Pulmonary artery endothelial cell (primary cell): ENCODE measurements at places on chromosomes 4 and X. TPM values are rescaled to one million over a fixed set of nuclear protein-coding genes. Genes with fewer than 3 reads are reported as not detected.

DNA sequence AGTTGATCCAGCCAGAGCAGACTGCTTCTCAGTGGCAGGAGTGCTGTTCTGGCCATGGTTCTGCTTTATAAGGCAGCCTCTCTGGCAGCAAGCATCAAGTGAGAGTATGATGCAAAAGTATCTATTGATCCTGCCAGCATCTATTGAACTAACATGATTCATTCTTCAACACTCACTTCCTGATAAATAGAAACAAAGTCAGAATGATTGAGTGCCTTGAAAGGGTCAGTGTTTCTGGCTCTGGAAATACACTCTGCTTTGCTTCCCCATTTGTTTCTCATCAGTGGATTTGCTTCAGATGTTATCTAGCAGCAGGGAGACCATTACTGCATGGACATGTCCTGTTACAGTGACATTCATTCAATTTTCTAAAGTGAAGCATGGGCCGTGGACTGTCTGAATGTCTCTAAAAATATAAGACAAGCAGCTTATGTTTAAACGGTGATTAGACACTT lies 66.2 kb upstream of the FRAS1 start:
- DNase-seq = no peak

DNA sequence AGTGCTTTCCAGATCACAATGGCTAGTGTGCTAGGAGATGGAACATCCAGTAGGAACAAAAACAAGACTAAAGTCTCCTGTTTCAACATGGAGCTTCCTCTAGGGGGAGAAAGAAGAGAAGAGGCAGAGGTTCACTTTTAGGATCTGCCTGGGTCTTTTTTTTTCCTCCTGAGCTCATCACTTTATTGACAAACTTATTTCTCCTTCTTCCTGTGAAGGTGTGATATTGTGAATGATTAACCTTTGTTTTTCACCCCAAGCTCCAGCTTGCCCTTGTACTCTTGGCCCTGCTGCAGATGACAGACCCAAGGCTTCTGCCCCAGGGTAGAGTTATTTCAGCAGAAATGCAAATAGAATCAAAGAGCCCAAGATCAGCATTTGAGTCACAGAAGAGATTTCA lies 13.5 kb downstream of the PAGE4 start:
- no peak for DNase-seq

- DNase-seq = peak; percentile 45
Observed at GRCh38 chrX:27307546-27307945, 155.6 kb downstream of the PPP4R3C start.

- no peak for DNase-seq
Observed at GRCh38 chr4:16671741-16672140, 226.7 kb downstream of the LDB2 start.

DNA sequence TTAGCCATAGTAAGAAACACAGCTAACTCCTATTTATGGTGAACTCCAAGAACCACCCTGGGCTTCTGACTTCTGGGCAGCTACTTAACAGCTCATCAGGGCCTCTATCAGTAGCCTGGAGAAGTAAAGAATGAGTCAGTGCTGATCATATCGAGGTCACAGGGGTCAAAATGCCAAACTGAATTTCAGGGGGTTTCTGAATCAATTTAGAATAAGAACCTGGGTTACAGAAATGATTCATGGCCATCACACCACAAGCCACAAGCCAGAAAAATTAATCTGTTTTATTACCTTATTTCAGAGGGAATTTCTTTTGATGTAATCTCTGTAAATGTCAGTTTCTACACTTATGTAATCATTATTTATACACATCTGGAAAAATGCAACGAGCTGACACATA lies 64.4 kb downstream of the CHST7 start:
- DNase-seq = no peak

DNA sequence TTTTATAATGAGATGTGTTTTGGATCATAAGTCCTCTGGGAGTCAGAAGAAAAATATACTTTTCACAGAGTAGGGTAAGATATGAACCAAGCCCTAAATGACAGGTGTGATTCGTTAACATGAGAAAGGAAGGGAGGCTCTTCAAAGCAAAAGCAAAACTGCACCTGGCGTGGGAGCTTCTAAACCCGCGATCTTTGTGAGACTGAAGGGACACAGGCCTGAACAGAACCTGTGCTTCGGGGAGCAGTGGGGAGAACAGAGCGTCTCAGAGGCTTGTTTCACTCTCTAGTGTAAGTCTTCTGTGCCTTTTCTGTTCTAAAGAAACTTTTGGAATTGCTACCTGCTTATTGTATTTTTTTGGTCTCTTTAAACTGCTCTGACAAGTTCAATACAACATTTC lies 30.2 kb upstream of the CYP4V2 start:
- DNase-seq = no peak

- DNase-seq = no peak
Observed at GRCh38 chrX:12496343-12496742, 294.9 kb upstream of the PRPS2 start.

GRCh38 chr4:91471280-91471679 lies 832.5 kb upstream of the GRID2 start:
- DNase-seq = no peak

DNA sequence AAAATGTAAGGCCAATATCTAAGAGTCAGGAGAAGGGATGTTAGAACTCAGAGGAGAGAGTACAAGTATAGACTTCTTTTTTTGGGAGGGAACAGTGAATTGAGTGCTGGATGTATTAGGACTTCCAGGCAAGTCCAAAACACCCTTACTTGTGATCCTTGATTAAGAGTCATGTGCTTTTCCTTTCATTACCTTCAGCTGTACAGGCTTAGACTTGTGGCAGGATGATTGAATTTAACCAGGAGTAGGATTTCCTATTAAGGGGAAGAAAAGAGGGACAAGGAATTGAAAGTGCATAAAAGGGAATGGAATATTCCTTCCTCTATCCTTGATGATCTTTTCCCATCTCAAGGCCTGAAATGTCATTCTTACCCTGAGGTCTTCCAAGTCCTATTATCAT lies 606.7 kb downstream of the STIM2 start:
- DNase-seq = no peak

DNA sequence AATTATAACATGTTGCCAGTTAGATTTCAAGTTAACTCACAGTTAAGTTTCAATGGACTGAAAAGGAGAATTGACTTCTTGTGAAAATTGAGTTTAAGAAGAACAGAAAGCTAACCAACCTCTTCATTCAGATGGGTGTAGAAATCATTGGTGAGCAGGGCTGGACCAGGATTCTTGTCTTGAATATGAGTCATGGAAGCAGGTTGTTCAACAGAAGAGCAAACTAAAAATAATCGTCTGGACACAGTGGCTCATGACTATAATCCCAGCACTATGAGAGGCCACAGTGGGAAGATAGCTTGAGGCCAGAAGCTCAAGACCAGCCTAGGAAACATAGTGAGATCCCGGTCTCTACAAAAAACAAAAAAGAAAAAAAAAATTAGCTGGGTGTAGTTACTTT lies 98.2 kb downstream of the ARSJ start:
- no peak for DNase-seq

DNA sequence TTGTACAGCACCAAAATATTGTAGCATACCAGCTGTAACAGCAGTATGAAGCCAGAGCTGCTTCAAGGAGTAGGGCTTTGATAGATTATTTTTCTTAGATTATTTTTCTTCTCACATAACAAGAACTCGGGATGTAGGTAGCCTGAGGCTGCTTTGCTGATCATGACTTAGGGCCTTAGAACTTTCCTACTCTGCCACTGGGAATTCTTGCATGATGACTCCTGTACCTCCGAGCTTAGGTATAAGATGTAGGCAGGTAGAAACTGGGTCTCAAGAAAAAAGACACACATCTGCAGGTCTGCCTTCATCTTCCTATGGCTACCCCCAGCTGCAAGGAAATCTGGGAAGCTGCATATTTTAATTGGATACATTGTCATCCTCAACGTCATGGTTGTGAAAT lies 115.9 kb upstream of the PNPLA4 start:
- no peak for DNase-seq

DNA sequence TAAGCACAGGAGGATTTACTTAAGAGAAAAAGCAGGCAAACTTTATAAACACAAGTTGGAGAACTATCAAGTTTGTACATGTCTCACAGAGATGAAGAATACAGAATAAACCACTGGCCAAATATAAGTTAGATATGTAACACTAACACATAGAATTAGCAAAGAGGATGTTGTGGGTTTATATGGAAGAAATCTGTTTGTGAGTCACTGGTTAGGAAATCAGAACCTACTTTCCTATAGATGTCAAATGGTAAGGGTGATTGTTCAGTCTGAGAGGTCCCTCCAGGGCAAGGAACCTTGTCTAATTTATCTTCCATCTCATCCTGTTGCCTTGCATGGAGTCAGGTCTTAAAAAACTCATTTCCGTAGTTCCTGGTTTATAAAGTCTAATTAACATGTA lies 14.8 kb upstream of the ART3 start:
- no peak for DNase-seq

DNA sequence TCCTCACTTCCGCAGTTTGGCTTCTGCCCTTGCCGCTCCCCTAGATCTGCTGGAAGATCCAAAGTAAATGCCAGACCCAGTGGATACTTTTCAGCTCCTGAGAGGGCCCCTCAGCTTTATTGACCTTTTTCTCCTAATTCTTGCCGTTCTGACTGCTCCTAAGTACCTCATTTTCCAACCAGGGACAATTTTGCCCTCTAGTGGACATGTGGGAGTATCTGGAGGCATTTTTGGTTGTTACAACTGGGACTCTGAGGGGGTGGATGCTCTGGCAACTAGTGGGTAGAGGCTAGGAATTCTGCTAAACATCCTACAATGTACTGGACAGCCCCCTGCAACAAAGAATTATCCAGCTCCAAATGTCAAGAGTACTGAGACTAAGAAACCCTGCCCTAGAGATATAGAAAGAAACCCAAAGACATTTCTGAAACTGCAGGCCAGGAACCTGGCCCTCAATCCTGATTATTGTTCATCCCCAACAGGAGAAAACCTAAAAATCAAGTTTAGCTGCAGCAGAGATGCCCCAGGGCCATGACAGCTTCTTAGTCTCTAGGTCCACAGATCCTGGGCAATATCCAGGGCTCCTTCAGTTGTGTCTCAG lies 3.4 kb downstream of the TEX13B start:
- DNase-seq = no peak

GRCh38 chr4:133150486-133151340 lies 1.6 kb downstream of the PCDH10 start:
- DNase-seq = no peak

DNA sequence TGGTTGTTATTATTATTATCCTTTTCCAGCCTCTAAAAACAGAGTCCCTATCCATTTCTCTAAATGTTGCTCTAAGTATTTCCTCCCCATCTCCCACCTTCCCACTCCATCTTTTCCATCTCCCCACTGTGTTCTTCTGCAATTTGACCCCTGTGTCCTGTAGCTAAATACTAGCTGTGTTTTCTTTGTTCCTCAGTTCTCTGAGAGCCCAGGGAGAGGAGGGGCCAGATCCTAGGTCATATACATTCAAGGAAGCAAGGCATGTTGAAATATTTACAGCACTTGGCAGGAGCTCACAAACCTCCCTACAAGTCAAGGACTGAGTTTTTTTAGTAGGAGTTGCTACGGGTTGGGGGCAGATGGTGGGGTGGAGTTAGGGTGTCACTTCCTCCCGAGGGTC lies 10.5 kb downstream of the SLC16A2 start:
- no peak for DNase-seq

GRCh38 chr4:101009471-101009870 lies 337.9 kb downstream of the PPP3CA start:
- DNase-seq = no peak

DNA sequence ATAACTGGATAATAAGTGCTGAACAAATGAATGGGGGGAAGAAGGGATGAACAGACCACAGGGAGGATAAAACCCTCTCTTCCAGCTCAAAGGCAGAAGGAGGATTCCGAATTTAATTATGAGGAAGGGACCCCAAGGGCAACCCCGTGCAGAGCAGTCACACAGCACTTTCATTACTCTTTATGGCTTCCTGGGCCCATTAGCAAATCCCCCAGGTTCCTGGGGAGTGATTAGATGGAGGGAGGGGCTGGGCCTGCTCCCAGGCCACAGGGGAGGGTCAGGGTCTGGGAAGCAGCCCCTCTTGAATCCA lies 67.1 kb downstream of the PPP2R2C start:
- DNase-seq = no peak

DNA sequence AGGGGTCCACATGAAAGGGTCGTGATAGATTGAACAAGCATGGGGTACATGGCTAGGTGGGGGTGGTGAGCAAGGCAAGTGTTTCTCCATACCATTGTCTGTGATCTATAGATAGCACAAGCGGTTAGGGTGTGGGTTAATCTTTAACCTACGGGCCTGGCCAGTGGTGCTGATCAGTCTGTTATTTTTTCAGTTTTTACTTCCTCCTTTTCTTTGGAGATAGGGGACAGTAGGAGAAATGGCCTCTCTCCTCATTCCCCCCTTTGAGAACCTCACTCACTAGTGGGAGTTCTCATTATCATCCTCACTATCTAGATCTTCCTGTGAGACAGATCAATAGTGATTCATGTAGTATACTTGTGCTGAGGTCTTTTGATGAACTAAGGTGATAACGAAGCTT lies 16.2 kb upstream of the GPKOW start:
- DNase-seq = no peak

GRCh38 chrX:9204560-9204959 lies 170.6 kb upstream of the FAM9B start:
- DNase-seq = no peak

DNA sequence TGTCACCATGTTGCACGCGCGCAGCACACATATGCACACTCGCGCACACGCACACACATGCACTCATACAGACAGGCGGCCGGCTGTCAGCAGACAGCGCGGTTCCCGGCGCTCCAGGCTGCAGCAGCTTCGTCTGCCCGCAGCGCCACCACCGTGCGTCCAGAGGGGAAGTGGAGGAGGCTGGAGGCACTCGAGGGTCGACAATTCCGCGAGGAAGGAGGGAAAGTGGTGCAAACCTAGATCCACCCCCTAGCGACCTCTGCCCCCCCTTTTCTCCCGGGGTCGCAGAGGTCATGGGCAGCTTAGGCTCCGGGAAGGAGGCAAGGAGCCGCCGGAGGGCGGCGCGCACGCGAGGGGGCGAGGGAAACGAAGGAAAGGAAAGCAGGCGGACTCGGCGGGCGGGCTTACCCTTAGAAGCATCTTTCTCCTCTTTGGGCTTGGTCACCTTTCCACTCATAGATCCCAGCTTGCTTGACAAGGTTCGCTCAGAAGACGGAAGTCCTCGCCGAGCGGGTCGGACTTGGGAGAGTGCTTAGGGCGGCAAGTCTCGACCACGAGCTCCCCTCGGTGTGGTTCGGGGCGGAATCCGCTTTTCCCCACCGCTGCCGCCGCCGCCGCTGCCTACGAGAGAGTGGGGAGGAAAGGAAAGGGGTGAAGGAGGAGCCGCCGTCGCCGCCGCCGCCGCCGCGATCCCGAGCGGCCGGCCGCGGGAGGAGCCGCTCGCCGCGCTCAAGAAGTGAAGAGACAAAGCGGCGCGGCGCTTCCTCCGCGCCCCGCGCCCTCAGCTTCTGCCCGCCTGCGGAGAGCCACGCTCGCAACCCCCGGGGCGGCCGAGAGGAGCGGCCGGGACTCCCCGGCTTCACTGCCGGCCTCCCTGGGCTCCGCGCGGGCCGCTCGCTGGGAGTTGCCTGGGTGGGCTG lies 326.6 kb upstream of the F9 start:
- DNase-seq = no peak

- DNase-seq = no peak
Observed at GRCh38 chrX:153968754-153969124, 2.9 kb downstream of the HCFC1 start.

The TNIP2 gene
- total RNA-seq = 90.3 and 109 TPM in 2 replicates

The NPNT gene
- under 0.01 and 0.11 TPM in 2 replicates for total RNA-seq

The UGT2B11 gene
- not detected in 2 replicates for total RNA-seq

The TRIM60 gene
- total RNA-seq = not detected in 2 replicates

The TRIM61 gene
- total RNA-seq = not detected in 2 replicates
